Chondrocyte (in vitro differentiated cells): ENCODE measurements at places on chromosomes 1 and 21. TPM values are rescaled to one million over a fixed set of nuclear protein-coding genes. Genes with fewer than 3 reads are reported as not detected.
A peak's percentile ranks its signal among the peaks of the same experiment; 100 is the strongest.

C1orf141 gene
- total RNA-seq: not detected in 3 replicates

TP73 gene
- 0.05 to 0.58 TPM in 2 of 3 replicates, not detected in the other for total RNA-seq

CRNN gene
- total RNA-seq: not detected in 3 replicates

IL20 gene
- not detected in 3 replicates for total RNA-seq

NBPF4 gene
- total RNA-seq: not detected in 3 replicates

C4BPA gene
- total RNA-seq: not detected in 3 replicates

CNTN2 gene
- not detected in 3 replicates for total RNA-seq

SIM2 gene
- total RNA-seq: 0.59 to 1.3 TPM (median 0.60 TPM) in 3 replicates

NCAM2 gene
- total RNA-seq: 16.3 to 102 TPM (median 17.0 TPM) in 3 replicates

HUNK gene
- 0.92 to 1.7 TPM (median 1.6 TPM) in 3 replicates for total RNA-seq

FCAMR gene
- not detected in 3 replicates for total RNA-seq

FGR gene
- not detected in 3 replicates for total RNA-seq

RIMKLA gene
- 0.18 to 0.27 TPM in 2 of 3 replicates, not detected in the other for total RNA-seq

DNA sequence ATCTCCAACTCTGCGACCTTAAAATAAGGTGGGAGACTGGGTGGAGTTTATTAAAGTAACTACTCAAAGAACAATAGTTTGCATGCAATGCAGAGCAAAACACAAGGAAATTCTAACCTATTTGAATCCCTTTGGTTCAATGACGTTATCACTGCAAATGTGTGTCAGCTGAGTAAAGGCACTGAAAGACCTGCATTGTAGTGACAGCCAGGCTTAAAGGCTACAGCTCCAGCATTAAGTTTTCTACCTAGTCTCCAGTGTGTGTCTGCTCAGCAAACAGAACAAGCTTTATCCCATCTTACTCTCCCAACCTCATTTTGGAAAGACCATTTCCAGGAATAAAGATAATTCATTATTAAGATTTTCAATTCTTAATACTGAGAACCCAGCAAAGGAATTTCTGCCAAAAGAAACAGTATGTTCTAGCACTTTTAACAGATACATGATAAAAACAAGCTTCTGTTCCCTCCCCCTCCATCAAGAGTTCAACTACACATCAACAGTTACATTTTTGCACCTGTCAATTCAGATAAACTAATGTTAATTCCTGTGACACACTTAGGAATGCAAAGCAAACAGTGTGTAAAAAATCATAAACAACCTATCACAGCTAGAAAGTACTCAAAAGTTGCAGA is 14.2 kb downstream of the PTP4A2 start:
- DNase-seq: no peak

DNA sequence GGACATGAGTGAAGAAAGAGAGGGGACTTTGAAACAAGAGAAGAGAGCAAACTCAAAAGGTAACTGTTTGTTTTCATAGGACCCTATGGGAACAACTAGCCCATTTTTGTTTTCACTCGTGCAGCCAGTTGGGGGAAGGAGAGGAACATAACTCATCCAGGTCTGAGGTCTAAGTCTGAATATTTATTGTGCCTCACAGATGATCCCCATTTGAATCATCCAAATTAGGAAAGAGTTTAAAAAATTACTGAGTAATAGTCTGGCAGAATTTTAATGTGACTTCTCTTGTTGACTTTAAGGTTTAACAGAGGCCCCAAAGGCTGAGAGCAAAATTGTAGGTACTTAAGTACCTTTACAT is 10.4 kb upstream of the TSPAN2 start:
- no peak for DNase-seq

- DNase-seq: no peak
These were observed at the start of gene FRRS1 for GRCh38 chr1:99766378-99766800. TSS of gene FRRS1 (minus strand) at chr1:99766635. CDS start at chr1:99748768, 17,867 bp downstream.

DNA sequence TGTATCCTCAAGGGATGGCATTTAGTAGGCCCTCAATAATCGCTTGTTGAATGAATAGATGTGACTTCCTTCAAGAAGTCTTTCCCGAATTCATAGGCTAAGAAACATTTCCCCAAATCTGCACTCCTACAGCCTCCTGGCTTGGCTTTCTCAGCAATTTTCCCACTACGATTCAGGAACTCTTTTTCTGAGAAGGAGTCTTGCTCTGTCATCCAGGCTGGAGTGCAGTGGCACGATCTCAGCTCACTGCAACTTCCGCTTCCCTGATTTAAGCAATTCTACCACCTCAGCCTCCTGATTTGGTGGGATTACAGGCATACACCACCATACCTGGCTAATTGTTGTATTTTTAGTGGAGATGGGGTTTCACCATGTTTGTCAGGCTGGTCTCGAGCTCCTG is 37.9 kb upstream of the IFFO2 start:
- no peak for DNase-seq

DNA sequence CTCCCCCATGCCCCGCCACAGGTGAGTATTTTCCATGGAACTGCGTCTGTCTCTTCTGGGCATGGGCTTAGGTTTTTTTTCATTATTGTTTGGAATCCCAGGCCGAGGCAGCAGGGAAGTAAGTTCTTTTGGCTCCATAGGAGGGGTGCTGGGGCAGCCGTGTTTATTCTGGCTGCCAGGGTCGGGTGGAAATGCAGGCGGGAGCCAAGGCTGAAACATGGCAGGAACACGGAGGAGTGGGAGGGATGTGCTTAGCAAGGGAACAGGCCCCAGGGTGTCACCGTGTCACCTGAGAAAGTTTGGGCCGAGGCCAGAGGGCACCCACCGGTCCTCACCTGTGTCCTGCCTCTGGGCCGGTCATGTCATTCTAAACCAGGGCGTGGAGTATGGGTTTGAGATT is 4.5 kb upstream of the DHRS3 start:
- DNase-seq: no peak

DNA sequence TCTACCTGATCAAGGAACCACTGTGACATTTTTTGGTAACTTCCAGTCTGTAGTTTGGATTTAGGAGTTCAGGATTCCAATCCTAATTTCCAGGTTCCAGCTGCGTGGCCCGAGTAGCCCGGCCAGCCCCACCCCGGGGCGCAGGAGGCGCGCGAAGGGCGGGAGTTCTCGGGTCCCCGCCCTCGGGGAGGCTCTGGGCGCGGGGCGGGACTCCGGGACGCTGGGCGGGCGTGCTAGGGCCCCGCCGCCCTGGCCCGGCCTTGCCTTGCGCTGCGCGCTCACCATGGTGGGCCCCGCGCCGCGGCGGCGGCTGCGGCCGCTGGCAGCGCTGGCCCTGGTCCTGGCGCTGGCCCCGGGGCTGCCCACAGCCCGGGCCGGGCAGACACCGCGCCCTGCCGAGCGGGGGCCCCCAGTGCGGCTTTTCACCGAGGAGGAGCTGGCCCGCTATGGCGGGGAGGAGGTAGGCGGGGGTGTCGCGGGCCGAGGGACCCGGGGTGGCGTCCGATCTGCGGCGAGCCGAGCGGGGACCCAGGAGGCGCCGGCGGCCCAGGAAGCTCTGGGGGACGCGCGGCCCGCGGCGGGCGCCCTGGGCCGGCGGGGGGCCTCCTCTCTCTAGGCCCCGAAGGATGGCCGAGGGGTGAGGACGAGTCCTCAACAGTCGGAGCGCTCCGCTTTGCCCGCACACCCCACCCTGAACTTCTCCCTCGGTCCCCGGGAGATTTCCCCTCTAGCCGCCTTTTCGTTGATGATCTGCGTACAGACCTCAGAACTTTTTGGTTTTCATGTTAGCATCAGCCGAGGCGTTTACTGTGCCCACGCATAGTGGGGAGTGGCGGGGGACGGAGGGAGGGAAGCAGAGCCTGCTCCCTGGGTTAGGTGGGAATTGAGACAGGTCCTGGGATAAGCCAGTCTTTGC is at the start of gene NENF:
NENF (plus strand) TSS at position 260 of the 916 bp plus-strand sequence; CDS start at position 284, 24 bp downstream.
- DNase-seq: no peak

DNA sequence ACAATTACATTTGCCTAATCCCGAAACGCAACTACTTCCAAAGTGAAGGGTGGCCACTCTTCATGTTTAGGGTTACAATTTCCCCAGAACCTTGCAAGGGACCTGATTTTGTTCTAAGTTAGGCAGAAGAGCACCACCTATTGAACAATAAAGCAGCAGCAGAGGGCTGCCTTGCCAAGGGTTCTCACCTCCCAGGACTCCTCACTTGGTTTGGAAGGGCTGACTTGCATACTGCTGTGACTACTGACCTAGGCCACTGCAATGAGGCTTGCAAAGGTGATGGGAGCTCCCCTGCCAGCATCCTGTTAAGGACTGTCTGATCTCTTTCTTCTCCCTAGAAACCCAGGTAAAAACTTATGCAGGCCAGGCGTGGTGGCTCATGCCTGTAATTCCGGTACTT is 14.2 kb downstream of the MTOR start:
- no peak for DNase-seq

DNA sequence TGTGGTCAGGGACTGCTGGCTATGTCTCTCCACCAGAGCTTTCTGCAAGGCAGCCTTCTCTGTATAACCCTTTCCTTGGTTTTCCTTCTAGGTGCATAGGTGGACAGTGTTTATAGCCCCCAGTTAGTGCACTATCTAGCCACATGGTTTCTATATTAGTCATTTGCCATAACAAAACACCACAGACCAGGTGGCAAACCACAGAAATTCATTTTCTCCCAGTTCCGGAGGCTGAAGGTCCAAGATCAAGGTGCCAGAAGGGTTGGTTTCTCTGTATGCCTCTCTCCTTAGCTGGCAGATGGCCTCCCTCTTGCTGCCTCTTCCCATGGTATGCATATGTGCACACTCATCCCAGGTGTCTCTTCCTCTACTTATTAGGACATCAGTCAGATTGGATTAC is 106.4 kb downstream of the KAZN start:
- no peak for DNase-seq

- DNase-seq: no peak
These were observed 134.6 kb downstream of the HUNK start for GRCh38 chr21:32007456-32007855.

DNA sequence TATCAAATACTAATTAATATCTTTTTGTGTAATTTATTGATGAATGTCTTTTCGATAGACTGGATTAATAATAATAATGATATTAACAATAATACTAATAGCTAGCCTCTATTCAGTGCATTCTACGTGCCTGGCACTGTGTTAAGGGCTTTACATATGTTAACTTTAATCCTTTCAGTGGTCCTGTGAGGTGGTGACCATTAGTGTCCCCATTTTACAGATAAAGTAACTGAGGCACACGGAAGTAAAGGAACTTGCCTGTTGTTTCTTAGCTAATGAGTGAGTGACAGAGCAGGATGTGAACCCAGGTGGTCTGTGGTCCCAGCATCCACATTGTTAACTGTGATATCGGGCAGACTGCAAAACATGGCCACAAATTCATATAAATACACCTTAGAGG is 335.7 kb upstream of the PROX1 start:
- DNase-seq: no peak

- peak; percentile 46 for DNase-seq
These were observed 98.2 kb downstream of the EPHB2 start for GRCh38 chr1:22808676-22809483.

- DNase-seq: peak; percentile 86
These were observed 38.1 kb downstream of the TRPM2 start for GRCh38 chr21:44391345-44392091.

GRCh38 chr1:21260405-21261125 is 29.7 kb downstream of the ECE1 start:
- DNase-seq: no peak

DNA sequence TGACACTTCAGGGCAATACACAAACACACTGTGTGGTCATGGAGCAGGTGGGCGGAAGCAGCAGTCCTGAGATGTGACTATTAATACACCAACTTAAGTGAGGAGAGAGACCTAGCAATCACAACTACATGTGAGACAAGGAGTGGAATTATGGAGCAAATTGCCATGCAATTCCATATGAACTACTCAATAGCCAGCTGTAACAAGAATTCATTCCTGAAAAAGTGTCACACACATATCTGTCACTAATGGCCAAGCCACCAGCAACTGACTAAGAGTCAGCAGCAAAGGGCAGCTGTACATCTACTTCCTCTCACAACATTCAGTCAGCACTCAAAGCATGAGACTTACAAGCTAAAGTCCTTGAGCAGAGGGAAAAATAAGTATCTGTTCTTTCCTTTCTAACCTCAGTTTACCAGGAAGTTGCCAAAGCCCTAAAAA is 46.2 kb downstream of the GPR3 start:
- DNase-seq: no peak

DNA sequence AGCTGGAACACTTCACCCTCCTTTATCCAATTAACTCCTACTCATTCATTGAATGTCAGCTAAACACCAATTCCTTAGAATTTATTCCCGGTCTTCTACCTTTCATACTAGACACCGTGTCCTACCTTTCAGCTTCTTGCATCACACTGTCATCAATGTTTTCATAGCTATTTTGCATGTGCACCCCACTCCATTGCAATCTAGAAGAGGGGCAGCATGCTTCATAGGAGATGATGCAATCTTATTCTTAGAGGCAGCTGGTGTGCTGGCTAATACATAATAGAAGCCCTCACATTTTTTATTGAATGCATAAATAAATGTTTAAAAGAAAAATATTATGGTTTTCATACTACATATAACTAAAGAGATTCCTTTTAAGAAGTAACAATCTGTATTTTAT is 123.6 kb downstream of the DSCAM start:
- no peak for DNase-seq

DNA sequence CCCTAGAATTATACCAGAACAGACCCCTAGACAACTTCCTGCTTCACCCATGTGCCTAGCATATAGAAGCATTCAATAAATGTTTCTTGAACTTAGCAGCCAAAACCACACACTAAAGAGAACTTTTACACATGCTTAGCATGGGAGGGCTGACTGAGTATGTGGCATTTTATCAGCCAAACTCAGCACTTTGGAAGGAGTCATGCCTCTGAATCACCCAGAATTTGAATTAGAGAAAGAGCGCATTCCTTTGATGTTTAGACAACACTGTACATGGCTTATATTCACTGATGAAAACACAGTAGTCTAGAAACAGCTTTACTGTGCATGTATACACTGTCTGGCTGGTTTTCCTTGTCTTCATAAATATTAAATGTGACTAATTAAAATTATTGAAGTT is 26.1 kb downstream of the SPAG17 start:
- DNase-seq: no peak

DNA sequence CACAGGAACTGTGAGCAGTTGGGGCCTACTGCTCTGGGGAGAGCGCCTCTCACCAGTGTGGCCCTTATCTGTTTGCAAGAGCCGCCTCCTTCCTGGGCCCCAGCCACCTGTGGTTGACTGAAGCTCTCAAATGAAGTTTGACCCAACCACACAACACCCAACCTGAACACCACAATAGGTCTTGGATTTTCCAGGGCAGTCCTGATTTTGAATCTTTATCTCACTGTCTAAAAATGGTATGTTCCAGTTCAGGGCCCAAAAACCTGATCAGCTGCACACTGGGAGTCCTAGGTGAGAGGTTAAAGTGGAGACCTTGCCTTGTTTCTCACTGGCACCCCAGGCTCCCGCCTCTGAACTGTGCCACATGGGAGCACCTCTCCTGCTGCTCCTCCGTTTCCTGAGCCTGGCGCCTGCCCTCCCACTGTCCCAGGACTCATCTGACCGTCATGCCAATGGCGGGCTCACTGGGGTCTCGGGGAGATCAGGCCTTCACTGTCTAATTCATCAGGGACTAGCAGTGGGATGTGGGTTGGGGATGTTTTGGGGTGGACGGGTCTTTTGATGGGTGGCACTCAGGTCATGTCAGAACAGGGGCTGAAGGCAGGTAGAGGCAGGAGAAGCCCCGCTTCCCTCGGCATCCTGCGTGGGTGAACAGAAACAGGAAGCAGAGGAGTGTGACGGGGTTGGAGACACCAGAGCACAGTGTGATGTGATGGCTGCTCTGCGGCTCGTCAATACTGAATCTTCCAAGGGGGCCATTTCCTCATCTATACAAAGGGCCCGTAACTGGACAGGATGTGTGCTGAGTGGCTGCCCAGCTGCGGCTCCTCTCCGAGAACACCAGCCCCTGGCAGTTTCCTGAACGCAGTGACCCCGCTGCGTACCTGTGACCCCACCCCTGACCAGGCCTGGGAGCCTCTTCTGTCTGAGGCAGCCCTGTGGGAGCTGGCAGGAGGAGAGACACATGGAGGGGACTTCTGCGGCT is 59.6 kb upstream of the ITPKB start:
- no peak for DNase-seq
